ENCODE measurements at places on chromosomes 6 and 20.

DNA sequence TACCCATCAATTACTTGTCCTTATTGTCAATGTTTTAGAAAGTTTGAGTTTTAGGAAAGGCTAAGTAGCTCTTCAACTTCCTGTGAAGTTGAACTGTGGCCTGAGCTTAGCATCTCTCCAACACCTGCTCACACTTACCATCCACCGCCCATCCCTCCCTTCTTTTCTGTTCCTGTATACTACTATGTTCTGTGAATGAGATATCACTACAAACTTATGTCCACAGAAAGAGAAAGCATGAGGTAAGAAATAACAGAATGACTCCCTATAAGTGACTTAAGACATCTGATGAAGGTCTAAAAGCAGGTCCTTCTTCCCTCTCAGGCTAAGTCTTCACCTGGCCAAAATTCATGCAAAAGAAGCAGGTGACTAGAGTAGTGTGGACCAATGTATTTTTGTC, 246.3 kb upstream of the PREP start:
- DNase-seq, result no peak

DNA sequence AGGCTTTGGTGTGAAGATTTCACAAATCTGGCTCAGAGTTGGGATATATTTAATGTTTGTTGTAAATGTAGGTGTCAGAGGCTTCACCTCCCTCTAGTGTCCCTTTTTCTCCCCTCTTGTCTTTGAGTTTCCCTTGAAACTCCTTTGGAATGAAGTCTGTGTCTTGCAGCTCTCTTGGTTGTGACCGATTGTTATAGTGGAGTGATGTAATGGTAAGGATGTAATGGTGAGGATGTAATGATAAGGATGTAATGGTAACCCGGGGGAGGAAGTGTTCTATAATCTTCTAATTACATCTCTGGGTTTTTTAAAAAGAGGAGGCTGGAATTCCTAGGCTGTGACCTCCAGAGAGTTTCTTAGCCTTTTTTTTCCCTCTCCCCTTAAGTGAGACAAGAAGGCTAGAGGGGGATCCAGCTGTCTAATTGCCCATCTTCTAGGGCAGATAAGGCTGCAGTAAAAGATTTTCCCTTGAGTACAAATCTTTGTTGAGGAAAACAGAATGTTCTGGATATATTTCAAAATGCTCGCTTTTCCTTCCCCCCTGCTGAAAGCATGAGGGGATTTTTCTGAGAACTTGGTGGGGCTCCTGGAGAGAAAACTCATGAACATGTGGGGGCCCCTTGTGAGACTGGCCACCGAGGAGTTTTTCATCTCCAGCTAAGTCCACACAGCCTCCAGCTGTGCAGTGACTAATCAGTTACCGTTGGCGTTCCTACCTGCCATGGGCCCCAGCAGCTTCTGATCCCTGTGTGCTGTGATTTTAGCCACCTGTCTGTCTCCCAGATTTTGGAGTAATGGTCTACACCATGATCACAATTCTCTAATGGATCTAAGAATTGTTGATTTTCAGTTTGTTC, 156.7 kb upstream of the PMEPA1 start:
- DNase-seq, result no peak

DNA sequence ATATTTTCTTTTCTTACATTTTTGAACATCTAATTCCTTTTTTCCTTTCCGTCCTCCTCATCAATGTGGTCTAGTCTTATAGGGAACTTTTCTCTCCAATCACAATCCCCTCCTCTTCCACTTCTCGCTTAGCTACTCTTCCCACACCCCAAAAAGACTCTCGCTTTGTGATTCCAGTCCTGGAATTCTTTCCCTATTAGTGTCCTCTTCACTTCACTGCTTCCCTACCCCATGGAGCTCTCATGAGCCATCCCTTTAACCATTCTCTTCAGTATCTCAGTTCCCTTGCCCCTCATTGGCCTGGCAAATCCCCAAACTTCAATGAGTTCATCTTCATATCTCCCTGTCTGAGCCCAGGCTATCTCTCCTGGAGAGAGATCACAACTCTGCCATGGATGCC, 55.3 kb upstream of the CEP85L start:
- DNase-seq, result peak; percentile 94

DNA sequence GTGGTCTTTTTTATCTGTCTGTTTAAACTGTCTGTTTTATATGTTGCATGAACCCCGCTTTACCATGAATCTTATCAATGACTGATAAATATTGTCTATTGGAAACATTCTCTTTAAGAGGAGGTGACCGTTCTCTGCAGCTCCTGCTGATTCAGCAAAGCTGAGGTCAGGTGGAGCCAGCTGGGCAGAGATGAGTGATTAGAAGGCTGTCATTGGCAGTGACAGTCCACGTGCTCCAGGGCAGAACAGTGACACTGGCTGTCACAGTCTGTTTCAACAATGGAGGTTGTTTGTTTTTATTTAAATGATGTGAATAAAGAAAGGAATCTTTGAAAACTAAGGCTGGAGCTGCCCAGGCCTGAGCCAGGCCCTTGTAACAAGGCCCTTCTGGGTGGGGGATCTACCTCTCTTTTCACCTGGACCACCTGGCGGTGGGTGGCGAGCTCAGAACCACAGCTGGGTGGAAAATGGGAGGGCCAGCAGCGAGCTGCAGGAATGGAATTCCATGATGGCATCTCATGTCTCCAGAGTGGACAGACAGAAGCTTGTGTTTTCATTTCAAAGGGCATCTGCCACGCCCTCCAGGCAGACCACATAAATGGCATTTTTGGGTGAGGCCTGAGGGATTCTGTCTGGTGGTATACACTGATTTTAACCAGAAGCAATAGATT, 12.6 kb downstream of the SYNJ2 start:
- DNase-seq, result no peak

- peak; percentile 27 for DNase-seq
These were observed 35.1 kb upstream of the FAM83C start for GRCh38 chr20:35327074-35327976.

GRCh38 chr6:30047220-30047619, 13.8 kb upstream of the POLR1H start:
- no peak for DNase-seq

- peak; percentile 16 for DNase-seq
These were observed 554.2 kb downstream of the CDH26 start for GRCh38 chr20:60512443-60512842.

DNA sequence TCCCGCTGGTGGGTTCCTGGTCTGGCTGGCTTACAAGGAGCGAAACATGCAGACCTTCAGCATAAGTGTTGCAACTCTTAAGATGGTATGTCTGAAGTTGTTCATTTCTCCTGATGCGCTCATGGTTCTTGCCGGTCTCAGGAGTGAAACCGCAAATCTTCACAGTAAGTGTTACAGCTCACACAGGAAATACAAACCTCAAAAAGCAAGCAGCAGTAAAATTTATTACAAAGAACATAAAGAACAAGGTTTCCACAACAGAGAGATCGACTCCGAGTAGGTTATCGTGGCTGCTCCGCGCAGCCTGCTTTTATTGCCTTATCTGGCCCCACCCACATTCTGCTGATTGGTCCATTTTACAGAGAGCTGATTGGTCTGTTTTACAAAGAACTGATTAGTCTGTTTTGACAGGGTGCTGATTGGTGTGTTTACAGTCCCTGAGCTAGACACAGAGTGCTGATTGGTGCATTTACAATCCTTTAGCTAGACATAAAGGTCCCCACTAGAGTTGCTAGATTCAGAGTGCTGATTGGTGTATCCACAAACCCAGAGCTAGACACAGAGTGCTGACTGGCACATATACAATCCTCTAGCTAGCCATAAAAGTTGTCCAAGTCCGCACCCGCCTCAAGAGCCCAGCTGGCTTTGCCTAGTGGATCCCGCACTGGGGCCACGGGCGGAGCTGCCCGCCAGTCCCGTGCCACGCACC, 39.2 kb downstream of the TRIM27 start:
- DNase-seq, result peak; percentile 78

- DNase-seq, result no peak
These were observed 144.8 kb downstream of the BACH2 start for GRCh38 chr6:90151576-90152422.

DNA sequence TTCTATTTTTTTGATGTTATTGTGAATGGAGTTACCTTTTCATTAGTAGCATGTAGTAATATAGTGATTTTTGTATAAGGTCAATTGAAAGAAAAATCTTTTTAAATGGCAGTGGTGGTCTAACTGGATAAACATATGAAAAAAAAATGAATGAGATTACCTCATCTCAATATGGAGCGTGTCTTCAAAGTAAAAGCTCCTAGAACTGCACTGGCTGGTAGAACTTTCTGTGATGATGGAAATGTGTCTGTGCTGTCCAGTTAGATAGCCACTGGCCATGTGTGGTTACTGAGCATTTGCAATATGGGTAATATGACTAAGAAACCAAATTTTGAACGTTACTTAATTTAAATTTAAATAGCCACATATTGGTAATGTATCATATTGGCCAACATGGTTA, 44.1 kb downstream of the MRAP2 start:
- DNase-seq, result no peak

GRCh38 chr20:43959079-43959919, 44.6 kb downstream of the TOX2 start:
- no peak for DNase-seq

- peak; percentile 93 for DNase-seq
These were observed 2.4 kb downstream of the JAG1 start for GRCh38 chr20:10671221-10671918.

- no peak for DNase-seq
These were observed 13.3 kb upstream of the PCMTD2 start for GRCh38 chr20:64242003-64242796.

DNA sequence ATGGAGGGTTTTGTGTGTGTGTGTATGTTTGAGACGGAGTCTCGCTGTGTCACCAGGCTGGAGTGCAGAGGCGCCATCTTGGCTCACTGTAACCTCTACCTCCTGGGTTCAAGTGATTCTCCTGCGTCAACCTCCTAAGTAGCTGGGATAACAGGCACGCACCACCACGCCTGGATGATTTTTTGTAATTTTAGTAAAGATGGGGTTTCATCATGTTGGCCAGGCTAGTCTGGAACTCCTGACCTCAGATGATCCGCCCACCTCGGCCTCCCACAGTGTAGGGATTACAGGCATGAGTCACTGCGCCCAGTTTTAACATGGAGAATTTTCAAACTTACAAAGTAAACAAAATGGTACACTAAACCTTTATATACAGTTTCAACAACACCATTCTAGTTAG, 22.8 kb downstream of the AMD1 start:
- no peak for DNase-seq

- no peak for DNase-seq
These were observed 106.5 kb upstream of the GMDS start for GRCh38 chr6:2351807-2352431.

DNA sequence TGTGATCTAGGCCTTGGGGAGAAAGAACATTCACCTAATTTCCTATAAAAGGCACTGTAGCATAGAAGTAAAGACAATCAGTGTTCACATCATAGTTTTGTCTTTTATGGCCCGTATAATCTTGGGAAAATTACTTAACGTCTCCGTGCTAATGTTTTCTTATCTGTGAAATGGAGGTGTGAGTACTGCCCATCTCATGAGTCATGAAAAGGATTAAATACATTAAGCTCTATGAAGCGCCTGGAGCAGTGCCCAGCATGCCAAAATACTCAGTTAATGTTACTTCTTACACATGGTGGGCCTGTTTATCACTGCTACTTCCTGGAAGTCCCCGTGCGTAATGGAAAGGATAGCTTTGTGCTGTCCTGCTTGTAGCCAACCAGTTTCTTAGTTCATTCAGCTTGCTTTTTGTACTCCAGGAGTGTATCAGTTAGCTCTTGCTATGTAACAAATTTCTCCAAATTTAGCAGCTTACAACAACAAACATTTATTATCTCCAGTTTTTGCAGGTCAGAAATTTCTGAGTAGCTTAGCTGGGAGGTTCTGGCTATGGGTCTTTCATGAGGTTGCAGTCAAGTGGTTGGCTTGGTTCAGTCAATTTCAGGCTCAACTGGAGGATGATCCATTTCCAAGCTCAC, 103.6 kb upstream of the BMP2 start:
- no peak for DNase-seq

GRCh38 chr20:38729767-38730166, 5.5 kb downstream of the SLC32A1 start:
- DNase-seq, result no peak

DNA sequence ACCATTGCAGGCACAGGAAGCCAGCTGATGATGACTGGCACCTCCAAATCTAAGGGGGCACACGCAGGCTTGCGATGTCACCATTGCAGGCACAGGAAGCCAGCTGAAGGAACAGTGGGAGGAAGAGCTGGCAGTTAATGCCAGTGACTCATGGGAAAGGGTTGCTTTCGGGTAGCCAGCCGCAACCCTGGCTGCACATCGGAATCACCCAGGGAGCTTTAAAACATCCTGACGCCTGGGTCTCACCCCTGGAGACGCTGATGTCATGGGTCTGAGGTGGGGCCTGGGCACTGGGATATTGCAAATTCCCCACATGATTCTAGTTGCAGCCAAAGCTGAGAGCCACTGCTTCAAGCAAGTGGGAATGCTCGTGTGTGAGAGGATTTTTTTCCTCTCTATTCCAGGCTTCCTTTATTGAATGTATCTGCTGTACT, 16.1 kb upstream of the CCN6 start:
- DNase-seq, result peak; percentile 90

- DNase-seq, result no peak
These were observed 265.1 kb upstream of the PRDM1 start for GRCh38 chr6:105821027-105821426.

DNA sequence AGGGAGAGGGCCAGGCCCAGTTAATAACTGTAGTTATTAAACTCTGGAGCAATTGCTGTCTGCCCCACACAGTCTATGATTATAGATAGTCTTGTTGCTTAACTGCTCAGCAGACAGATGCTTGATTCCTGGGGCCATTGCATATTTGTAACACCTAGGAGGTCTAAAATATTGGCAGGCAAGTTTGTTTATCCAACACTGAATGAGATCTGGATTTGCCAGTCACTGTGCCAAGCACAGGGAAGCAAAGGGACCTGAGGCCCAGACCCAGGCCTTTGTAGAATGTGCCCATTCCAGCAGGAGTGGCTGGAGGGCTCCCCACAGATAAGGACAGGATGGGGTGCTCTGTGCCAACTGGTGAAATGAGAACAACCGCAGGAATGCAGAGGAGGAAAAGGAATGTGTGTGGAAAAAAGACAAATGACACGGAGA, 17.6 kb upstream of the ENTPD6 start:
- DNase-seq, result no peak

GRCh38 chr6:166394036-166394892, 11.5 kb upstream of the MPC1 start:
- no peak for DNase-seq

DNA sequence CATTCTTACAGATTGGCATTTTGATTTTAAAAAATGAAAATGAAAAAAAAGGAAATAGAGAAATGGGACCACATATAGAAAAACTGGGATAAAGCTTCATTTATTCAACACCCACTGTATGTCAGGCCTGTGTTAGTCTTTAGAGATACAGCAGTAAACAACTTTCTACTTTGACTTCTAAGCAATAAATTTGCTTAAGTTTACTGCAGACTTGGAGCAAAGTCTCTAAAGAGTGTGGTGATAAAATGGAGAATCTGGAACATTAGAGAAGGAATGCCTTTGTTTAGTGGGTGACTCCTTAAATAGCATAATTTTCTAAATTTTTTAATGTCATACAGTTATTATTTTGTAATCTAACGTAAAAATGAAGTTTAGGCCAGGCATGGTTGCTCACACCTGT, 80.7 kb upstream of the CNKSR3 start:
- DNase-seq, result no peak

- peak; percentile 52 for DNase-seq
These were observed at the start of gene KCNK5 for GRCh38 chr6:39228992-39229767. TSS of gene KCNK5 (minus strand) at chr6:39229475. CDS start at chr6:39229111, 364 bp downstream.

- DNase-seq, result no peak
These were observed 81.4 kb downstream of the JARID2 start for GRCh38 chr6:15327271-15327670.
